ENCODE measurements at places on chromosomes 4 and X. TPM values are rescaled to one million over a fixed set of nuclear protein-coding genes. Genes with fewer than 3 reads are reported as not detected.

GSX2 gene
- not detected for total RNA-seq

POF1B gene
- 34.4 TPM for total RNA-seq

PDE6B gene
- total RNA-seq, result 8.6 TPM

GATA1 gene
- 0.98 TPM for total RNA-seq

ETDB gene
- not detected for total RNA-seq

GAGE12J gene
- total RNA-seq, result not detected

HPGDS gene
- 7.8 TPM for total RNA-seq

NDP gene
- total RNA-seq, result 0.23 TPM

FAM90A26 gene
- total RNA-seq, result not detected

DNA sequence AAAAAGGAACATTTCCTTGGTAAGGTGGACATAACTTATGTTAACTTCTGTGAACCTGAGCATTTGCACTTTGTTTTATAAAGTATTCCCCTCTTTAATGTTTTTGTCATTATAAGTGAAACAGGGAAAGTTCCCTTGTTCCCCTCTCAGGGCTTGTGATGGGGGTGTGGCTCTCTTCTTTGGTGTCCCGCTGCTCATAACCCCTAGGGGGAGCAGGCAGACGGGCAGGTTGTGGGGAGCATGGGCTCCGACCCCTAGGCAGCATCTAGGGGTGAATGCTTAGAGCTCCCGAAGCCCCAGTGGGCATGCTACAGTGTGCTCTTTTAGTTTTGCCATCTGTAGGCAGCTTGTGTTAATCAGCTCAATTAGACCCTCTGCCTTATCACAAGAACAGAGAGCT lies 200.4 kb downstream of the DACH2 start:
- no peak for DNase-seq

DNA sequence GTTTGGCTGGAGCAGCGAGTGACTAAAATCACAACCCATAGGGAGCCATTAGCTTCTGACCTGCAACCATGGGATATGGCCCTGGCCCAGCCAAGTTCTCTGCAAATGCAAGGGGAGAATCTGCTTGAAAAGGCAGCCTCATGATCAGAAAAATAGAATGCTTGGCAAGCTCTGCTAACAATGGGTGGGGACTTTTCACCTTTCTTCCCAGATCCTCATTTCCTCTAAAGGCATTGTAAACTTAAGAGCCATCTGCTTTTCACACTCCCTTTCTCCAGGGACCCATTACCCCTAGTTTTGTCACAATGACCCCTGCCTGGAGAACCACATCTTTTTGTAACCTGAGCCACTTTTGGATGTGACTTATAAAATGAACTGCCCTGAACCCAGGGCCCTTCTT lies 104.3 kb downstream of the PARM1 start:
- DNase-seq, result no peak

DNA sequence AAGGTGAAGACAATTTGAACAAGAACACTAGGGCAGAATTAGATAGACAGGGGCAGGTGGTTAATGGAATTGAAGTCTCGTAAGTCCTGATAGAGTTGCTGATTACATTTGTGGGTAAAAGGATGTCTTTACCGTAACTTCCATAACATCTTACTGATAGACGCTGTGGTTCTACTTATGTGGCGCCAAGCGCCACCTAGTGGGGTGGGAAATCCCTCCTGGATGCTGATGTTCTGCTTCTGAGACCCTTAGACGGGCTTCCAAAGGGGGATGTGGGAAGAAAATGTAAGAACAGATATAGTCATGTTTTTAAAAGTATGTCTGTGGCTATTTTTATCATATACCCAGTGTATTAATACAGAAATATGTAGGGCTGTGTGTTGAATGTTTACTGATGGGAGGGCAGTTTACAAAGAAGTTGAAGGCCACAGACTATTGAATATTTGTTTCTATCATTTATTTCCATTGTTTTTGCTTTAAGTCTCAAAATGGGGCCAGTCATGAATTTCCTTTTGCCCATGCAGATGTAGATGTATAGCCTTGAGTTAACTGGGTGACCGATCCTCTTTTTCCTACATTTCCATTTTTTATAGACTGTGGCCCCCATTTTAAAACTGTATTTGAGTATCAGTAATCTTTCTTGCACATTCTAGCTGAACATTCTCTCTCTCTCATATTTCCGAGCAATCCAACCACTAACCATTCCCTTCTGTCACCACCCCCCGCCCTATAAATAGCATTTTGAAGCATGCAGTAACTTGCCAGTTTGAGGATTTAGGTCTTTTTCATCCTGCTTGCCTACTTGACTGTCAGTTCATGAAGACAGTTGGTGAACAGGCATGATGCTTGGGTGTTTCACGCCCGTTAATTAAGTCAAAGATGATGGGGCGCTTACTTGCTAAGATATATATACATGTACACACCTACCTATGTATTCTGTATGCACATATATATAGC lies 12.1 kb upstream of the TLR8 start:
- no peak for DNase-seq

DNA sequence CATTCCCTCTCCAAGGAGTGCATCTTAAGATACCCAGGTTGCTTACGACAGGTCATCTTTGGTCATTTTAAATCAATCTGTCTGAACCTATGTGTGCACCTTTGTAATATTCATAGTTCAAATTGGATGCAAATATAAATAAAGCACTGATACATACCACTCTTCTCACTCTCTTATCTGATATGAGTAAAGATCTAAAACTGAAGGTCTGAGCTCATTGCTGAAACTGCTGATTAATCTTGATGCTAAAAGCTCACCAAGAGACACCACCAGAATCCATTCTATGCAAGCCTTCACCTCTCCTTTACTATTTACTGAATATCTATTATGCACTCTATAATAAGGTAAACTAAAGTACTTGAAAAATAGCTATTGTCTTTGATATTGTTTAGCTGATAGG lies 16.6 kb downstream of the HSD17B13 start:
- DNase-seq, result no peak

DNA sequence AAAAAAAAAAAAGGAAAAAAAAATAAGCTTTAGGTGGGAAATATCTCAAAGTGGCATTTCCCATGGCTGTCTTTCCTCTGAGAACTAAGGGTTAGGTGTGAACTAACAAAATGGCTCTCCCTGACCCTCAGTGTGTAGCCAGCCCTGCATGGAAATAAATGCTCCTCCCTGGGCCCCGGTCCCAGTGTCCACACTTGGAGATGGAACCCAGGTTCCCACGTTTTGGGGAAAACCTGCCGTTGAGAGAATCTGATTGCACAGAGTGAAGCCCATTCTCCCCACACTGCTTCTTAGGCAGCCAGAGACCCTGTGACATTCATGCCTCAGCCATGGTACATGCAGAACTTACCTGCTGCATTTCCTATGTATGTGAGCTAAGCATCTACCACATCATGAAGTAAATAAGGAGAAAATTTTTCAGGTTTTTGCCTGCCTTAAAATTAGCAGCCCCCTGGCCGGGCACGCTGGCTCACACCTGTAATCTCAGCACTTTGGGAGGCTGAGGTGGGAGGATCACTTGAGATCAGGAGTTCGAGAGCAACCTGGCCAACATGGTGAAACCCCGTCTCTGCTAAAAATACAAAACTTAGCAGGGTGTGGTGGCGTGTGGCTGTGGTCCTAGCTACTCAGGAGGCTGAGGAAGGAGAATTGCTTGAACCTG lies 34.5 kb downstream of the HTT-AS start:
- no peak for DNase-seq

DNA sequence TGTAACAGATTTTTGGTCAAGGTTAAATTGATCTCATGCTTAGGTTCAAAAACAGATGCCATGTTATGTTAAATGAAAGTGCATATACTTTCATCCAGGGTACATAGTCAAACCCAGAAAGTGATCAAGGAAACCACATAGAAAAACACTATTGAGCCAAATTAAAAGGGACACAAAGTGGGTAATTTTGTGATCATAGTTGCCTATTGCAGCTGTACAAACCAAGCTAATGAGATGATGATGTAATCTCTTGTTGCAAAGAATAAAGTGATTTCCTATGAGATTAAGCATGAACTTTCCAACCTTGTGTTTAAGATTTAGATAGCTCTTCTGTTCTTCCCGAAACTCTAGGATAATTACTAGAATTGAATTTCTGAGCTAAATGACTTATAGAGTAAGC lies 20.2 kb upstream of the LIMCH1 start:
- DNase-seq, result no peak

DNA sequence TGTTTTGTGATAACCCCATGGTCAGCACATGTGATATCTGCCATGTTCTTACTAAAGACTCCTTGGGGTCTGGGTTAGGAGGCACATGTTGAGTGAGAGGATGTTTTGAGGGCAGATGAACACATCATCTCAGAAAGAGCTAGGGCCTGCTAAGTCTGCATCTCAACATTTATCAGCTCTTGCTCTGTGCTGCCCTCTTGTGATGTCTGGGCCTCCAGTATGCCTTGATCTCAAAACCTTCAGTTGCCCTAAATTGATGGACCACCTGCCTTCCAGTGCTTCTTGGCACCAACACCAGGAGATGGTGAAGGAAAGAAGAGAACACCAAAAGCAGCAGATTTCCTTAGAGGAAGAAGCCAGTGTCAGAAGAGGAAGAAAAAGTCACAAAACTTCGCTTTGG lies 22.5 kb downstream of the MID1 start:
- no peak for DNase-seq

DNA sequence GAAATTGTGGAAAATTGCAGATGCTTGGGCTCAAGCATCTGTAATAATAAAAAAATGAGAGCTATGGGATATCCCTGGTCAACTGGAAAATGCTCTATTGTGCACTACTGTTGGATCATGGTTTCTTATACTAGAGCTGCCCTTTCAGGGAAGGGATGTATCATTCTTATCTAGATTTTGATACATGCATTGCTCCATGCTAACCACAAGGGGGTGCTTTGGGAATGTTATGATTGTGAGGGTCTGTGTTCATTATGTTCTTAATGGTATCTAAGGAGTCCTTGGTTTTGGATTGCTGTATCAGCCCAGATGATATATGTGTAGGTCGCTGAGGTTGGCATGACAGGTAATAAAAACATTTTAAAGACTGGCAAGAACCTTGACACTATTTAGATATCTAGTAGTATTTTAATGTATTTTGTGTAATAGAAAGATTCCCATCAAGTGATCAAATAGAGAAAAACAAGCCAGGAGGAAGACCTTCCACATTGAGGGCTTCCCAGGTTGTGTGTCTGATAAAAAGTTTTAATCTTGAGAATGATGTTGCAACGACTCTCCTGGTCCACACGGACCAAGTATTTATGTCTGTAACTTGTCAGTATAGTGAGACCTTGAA lies 49.2 kb upstream of the TLR2 start:
- DNase-seq, result no peak

GRCh38 chr4:163901319-163901718 lies 406.8 kb downstream of the TMA16 start:
- no peak for DNase-seq

DNA sequence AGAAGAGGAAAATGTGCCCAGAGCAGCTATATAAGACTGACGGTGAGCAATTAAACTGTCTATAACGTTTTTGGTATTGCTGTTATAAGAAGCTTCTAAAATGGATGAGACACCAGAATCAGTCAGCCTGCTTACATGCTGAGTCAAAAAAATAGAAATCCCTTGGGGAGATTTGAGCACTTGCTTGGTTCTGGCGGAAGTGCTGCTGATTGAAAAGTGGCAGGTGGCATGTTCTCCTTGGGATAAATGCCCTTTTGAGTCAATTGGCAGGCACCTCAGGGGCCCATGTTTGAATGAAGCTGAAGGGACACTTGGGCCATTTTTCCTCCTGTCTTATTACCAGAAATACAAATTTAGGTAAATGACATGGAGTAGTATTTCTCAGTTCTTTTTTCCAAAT lies 148.7 kb downstream of the PTCHD1 start:
- no peak for DNase-seq

DNA sequence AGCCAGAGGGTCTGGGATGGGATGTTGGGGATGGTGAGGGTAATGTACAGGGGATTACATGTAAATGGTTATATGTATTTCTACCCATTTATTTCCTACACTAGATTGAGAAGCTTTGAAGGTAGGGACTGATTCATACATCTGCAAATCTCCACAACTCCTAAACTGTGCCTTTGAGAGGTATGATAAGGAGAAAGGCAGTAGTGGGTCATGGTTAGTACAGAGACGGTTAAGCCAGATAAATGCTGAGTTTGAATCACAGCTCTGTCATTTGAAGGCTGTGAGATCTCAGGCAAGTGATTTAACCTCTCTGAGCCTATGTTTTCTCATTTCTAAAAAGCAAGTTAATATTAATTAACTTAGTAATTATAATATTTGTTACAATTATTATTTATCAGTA lies 29.3 kb upstream of the IL21 start:
- no peak for DNase-seq

GRCh38 chr4:64559571-64559970 lies 150.3 kb upstream of the TECRL start:
- no peak for DNase-seq

- DNase-seq, result no peak
Observed at GRCh38 chrX:123408821-123409737, 225.0 kb downstream of the GRIA3 start.

DNA sequence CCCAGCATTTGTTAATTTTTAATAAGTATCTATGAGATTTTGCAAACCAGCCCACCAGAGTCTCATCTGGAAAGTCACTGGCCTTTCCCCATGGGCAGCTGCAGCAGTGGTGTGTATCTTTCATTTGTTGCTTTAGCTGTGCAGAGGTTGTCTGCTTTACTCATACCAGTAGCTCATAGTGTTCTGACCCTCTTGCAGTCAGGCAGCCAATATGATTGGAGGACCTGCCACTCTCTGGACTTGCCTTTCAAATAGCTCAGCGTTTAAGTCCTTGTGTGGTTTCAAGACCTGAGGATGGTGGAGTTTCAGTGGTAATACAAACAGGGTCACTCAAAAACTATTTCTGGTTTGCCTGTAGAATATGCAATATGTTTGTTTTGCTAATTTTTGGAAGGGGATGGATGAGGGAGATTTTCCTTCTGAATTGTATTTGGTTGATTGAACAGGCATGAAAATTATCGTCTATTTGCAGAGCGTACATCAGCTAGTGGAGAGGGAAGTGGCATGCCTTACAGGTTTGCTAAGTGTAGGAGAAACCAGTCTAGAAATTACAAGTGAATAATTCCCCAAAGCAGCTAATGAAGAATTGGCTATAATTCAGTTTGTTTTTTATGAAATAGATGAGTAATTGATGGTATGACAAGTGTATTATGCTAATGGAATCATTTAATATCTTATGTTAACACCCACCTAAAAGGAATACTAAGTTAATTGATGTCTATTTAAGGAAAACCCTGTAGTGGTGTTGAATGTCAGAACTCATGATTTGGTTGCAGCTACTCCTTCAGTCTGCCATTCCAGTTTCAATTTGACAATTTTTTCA lies 8.9 kb downstream of the POLA1 start:
- DNase-seq, result no peak

GRCh38 chrX:6614506-6614905 lies 79.6 kb upstream of the VCX3A start:
- DNase-seq, result no peak

GRCh38 chr4:176444741-176445140 lies 125.0 kb downstream of the SPCS3 start:
- DNase-seq, result no peak

GRCh38 chrX:11579636-11580600 lies 85.8 kb downstream of the ARHGAP6 start:
- no peak for DNase-seq

DNA sequence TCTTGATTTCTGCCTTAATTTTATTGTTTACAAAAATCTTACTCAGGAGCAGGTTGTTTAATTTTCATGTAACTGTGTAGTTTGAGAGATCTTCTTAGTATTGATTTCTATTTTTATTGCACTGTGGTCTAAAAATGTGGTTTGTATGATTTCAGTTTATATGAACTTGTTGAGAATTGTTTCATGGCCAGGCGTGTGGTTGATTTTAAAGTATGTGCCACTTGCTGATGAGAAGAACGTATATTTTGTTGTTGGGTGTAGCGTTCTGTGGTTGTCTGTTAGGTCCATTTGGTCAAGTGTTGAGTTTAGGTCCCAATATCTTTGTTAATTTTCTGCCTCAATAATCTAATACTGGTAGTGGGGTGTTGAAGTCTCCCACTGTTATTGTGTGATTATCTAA lies 996.8 kb downstream of the PCDH19 start:
- DNase-seq, result no peak
